ENCODE measurements at places on chromosomes 2 and 18.
A peak's percentile ranks its signal among the peaks of the same experiment; 100 is the strongest.

DNA sequence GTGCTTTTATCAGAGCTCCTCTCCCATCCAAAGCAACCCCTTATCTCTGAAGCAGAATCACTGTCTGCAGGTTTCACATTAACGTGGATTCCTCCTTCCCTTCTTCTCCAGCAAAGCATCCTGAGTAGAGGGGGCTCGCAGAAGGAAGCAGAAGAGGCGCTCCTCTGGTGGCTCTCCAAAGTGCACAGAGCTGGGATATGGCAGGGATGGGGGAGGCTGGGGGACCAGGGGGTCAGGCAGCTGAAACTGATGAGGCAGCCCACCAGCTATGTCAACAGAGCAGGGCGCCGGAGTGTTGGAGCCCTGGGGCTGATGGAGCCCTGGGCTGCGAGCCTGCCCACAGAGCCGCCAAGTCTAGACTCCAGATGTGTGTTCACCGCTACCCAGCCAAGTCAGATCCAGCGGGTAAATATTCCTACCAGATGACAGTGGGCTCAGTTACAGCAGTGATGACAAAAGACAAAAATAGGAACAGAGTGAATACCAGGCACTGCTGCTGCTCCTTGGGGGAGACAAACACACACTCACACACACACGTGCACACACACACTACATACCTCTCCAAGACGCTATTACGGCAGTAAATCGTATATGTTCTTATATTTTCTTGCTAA, 678.3 kb upstream of the ID2 start:
- DNase-seq, result no peak

DNA sequence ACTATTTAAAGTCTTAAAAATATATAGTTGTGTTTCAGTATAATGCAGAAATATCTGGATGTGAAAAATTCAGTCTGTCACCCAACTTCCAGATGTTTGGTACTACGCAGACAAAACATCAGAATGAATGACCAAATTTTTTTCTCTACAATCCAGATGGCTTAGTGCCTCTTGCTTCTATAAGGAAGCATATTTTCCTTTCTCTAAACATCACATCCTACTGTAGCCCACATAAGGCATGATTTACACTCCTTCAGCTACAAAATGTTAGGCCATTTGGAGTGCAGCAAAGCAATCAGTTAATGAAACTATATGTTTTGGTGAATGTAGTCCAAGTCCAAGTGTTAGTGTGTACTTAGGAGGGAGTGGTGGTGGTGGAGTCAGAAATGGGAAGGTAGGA, 162.9 kb upstream of the SIX2 start:
- no peak for DNase-seq

DNA sequence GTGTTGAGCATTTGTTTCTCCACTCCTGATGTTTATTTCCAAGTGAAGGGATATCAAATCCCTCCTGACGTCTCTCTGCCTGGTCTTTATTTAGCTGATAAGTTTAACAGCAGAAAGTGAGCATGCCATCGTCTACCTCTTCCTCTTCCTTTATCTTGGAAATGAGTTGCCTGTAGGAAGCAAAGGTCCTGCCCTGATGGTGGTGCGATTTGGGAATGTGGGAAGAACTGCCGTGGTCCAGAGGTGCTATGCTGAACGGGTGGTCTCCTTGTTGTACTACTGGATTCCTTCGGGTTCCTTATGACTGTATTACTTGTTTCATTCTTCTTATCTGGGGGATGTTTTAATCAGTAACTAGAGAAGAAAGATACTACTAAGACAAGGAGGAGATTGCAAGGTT, 217.5 kb downstream of the PMAIP1 start:
- no peak for DNase-seq

GRCh38 chr2:68764806-68765311, 30.2 kb downstream of the ARHGAP25 start:
- DNase-seq, result no peak

GRCh38 chr2:113124181-113124961, 3.0 kb upstream of the IL1RN start:
- peak; percentile 41 for DNase-seq

GRCh38 chr2:61639721-61640120, 101.6 kb upstream of the XPO1 start:
- DNase-seq, result no peak

DNA sequence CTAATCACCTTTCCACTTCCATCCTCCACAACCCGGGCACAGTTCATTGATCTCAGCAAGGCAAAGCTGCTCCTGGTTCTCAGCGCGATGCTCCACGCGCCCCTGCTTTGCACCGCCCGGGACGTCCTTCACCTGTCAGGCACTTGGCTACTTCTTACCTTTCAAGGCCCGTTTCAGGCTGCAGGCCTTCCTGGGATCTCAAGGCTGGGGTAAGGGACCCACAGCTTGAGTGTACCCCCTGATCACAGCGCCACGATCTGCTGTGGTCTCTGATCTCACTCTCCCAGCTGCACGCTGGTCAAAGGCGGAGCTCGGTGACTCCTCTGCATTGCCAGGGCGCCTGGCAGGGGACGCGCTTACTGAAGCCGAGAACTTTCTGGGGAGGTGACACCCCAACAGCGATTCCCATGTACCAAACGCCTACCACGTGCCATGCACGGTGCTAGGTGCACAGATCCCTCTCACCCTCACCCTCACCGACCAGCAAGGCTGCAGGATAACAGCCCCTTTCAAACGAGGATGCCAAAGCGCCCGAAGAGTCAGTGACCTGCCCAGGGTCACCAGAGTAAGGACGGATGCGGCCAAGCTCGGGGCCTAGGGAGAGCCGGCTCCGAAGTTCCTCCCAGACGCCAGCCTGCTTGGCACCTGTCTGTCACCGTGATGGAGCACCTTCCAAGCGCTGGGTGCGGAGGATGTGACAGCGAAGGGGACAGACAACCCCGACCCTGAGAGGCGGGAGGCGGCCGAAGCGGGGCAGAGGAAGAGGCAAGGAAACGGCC, 818 bp downstream of the ITGB1BP1 start:
- DNase-seq, result no peak

DNA sequence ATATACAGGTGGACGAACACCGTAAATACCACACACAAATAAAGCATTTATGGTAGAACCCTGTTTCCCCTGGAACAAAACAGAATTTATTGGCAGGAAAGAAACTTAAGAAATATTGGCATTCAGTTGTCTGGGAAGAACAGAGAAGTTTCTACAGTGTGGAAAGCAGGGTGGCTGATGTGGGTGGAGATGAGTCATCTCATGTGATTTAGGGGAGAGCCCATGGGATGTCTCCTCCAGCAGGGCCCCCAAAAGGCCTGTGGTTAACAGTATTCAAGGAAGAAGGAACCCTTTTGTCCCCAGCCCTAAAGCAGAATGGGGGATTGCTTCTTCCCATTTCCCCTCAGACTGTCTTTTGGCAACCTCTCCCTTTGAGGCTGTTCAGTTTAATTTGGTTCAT, 24.2 kb downstream of the SIX3 start:
- no peak for DNase-seq

- no peak for DNase-seq
Measured at GRCh38 chr2:29323961-29324360, 208.7 kb downstream of the CLIP4 start.

GRCh38 chr2:200077210-200077650, 121.8 kb downstream of the MAIP1 start:
- DNase-seq, result no peak

- DNase-seq, result no peak
Measured at GRCh38 chr2:99607454-99607853, 117.6 kb upstream of the REV1 start.

DNA sequence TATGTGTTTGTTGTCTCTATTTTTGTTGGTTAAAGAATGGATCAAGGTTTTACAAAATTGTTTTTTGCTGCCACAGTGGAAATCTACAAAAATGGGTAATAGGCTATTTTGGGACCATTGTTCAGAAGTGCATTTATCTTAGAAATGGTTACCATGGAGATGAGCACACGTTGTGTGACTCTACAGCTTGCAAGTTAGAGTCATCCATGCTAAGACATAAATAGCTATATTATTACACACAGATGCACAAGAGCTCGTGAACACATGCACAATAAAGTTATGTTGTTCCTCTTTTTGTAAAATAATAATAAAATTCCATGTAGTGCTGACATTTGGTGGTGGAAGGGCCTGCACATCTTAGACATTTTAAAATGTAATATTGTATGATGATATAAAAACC, 15.5 kb upstream of the DUSP19 start:
- DNase-seq, result peak; percentile 29

DNA sequence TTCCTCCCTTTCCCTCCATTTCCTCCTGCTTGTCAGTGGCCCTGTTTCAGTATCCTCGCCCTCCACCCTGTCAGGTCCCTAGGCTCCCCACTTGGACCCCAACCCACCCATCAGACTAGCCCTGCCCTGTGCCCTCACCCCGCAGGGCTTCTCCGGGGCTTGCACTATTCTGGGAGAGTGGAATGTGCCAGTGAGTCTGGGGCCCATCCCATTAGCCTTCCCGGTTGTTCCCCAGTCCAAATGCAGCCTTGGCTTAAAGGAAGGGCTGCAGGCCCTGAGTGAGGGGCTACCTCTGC, 45.5 kb downstream of the MYO7B start:
- no peak for DNase-seq

GRCh38 chr2:237208373-237209260, 122.9 kb downstream of the COPS8 start:
- no peak for DNase-seq

DNA sequence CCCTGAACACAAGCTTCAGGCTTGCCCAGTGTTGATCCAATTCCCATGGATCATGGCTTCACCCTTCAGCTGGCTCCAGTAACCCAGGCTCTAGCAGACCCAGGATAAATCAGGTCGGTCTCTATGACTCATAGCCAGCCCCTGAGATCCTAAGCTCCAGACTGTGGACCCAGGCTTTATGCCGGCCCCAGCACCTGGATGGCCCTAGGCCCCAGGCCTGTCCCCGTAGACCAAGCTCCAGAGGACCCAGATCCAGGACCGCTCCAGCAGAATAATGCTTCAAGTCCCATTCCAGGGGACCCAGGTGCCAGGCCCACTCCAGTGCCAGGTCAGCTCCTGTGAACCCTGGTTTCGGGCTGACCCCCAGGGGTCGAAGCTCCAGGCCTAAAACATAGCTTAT, 1589.9 kb upstream of the DDX18 start:
- no peak for DNase-seq

- no peak for DNase-seq
Measured at GRCh38 chr2:151478011-151478410, 68.3 kb downstream of the RIF1 start.

DNA sequence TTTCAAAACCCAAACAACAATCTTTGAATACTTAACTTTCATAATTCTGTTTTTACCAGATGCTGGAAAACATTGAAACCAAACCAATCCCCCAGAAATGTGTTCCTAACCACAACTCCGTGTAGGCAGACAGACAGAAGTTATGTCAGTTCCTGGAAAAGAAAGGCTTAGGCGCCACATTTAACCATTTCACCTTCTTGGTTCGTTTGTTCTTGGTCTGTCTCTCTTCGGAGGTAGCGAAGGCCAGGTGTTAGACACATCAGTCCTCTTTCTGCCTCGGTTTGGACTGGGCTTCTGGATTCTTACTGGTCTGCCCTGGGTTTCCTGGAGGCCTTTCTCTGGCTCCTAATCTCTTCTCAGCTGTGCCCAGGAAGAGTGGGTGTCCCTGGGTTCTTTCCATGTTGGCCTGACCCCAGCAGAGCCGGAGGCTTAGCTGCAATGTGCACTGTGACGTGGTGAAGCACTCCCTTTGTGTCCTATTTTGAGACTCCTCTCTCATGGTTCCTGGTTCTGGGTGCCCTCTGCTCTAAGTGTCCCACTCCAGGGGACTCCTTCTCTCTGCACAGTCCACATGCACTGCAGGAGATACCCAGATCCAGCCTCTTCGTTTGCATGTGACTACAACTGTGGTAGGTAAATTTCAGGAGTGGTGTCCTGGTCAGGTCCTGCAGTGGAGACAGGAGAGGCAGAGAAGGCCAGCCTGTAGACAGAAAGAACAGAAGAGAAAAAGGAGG, 23.1 kb upstream of the RAB31 start:
- DNase-seq, result no peak

DNA sequence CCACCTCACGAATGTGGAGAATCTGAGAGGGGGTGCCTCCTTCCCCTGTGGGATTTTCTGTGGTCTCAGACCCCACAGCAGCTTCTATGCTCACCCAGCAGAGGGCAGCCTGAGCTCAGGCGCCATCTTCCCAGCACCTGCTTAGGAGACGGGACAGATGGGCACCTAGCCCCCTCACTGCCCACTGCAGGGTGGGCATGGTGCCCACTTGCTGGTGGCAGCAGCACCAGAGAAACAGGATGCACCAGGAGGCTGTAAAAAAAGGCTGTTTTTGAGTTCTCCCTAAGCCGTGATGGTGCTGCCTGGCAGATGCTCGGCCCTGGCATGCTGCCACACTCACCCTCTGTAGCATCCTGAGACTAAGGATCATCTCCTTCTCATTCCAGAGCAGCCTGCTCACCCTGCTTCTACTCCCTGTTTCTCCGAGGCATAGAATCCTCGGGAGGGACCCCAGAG, 19.1 kb upstream of the SLC20A1 start:
- peak; percentile 65 for DNase-seq

- no peak for DNase-seq
Measured at GRCh38 chr18:24860978-24861680, 400.7 kb downstream of the HRH4 start.

DNA sequence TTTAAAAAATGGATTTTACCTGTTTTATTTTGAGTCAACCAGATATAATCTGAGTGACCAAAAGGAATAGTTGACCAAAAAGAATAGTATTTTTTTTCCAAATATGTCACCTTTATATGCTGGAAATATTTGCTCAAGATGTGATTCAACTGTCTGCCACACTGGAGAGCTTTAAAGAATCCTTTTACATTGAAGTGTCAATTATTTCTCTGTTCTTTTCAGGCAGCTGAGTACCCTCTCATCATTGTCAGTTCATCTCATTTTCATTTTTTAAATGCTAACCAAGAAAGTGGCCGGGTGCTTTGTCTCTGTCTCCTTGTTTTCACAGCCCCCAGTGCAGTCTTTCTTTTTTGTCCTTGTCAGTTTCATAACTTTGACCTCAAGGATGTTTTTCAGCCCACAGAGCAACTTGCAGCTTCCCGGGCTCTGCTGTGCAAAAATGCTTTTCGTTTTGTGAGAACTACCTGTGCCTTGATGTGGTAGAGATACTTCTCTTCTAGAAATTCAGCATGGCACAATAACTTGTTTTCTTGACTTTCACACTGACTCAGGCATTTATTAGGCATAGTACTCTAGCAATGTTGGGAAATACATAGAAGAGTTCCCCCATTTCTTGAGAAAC, 23.4 kb upstream of the CERS6 start:
- DNase-seq, result no peak

DNA sequence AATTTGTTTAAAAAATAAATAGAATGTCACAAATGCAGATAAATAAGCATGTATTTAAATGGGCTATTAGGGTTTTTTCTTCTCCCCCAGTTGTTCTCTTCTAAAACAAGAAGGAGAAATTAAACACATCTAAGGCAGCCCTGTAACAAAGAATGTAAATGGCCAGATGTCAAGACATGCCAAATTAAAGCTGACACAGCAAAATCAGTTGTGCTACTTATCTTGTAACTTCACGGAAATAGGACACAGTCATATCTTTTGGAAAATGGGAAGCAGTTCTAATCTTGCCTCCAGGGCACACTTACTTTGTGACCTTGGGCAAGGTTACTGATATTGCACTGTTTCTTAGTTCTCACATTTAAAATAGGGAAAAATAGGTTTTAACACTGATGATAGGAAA, 200.1 kb upstream of the NRXN1 start:
- no peak for DNase-seq

- DNase-seq, result no peak
Measured at GRCh38 chr2:11955884-11956291, 209.5 kb downstream of the LPIN1 start.

Data from GM06990 (cell line).